ENCODE measurements at places on chromosomes 6 and 20.

DNA sequence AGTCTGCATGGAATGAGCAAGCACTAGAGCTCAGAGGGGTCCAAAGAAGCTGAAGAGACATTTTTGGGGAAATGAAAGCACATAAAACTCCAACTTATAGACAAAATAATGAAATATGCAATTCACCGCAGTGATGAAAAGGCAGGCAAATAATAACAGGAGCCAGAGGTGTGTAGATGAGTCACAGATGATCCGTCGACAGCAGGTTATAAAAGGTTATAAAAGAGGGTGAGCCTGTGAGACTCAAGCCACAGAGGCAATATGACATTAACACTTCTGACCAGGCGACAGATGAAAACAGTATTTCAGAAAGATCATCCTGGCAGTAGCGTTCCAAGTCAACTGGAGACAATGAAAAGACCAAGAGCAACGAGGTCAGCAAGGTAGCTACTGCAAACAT, 35.8 kb upstream of the ANKRD60 start:
- no peak for DNase-seq

- DNase-seq: no peak
These were observed 15.4 kb downstream of the FBXL4 start for GRCh38 chr6:98932381-98932780.

GRCh38 chr20:10798811-10799210, 125.0 kb upstream of the JAG1 start:
- no peak for DNase-seq

DNA sequence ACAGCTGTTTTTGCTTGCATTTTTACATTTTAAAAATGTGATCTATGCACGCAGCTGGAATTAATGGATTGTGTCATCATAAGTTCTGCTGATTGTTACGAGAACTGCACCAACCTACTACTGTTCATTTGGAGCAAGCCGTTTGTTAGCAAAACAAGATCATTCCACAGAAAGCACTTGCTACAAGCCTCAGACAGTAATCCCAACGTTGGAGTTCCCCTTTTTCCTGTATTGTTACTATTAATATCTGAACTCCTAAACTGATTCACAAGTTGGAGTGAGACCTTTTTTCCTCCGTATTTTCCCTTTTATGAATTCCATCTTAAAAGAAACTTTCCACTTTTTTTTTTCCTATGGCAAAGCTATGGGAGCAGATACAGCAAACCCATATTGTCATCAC, 3.5 kb downstream of the TENT5A start:
- DNase-seq: no peak

GRCh38 chr20:43931976-43932375, 17.3 kb downstream of the TOX2 start:
- DNase-seq: no peak

DNA sequence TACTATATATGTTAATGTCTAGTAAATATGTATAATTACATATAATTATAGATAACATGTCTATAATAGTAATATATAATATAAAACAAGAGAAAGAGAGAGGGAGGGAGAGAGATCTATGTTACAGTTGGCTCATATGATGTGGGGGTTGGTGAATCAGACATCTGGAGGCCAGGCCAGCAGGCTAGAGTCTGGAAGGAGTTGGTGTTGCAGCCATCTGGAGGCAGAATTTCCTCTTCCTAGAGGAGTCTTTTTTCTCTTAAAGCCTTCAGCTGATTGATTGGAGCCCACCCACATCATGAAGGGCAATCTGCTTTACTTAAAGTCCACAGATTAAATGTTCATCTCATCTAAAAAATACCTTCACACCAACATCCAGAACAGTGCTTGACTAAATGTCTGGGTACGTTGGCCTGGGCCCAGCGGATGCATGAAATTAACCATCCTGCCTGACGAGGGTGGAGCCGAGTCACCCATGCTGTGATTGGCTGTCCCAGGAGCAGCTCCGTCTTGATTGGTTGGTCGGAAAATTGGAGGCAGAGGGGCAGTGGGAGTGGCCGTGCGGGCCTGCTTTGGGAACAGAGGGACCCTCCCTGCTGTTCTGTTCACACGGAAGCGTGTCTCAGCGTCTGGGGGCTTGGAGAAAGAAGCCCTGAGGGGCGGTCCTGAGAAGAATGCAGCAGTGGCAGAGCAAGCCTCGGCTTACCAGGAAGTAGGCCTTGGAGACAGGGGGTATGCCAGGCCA, 392.4 kb downstream of the QKI start:
- no peak for DNase-seq

- DNase-seq: no peak
These were observed 171.3 kb upstream of the HS3ST5 start for GRCh38 chr6:114514170-114514569.

DNA sequence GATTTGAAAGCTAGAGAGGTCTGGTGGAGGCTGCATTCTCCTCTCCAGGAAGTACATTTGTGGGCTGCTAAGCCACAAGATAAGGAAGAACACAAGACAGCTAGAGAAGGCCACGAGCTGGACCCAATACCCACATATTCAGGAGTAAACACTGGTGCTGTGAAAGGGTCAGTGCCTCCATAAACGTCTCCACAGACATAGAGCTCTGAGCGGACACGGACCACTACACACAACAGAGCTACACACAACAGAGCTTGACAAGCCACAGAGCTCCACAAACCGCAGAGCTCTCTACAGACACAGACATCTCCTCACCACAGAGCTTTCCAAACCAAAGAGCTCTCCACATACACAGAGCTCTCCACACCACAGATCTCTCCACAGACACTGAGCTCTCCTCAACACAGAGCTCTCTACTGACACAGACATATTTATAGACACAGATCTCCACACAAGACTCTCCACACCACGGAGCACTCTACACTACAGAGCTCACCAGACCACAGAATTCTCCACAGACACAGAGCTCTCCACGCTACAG, 51.9 kb downstream of the ERMARD start:
- DNase-seq: no peak

DNA sequence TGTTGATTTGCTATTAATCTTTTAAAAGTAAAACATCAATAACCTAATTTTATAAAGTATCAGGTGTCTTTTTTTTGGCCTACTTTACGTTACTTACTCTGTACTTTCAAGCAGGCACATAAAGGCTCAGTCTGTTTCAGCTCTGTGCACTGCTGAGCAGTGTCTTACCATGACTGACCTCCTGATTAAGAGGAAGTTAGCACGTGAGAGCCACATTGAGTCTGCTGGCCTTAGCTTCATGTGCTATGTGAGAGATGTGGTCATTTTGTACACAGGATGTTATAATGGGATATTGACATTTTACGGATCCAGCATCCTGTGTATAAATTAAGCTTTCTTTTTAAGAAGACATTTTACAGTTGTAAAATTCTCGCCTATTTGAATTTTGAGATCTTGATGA, 31.9 kb downstream of the ARID1B start:
- DNase-seq: no peak

GRCh38 chr20:63309261-63310071, 16.5 kb downstream of the COL20A1 start:
- DNase-seq: no peak

GRCh38 chr6:137699031-137699683, 167.9 kb upstream of the TNFAIP3 start:
- no peak for DNase-seq

GRCh38 chr6:158571826-158572652, 12.1 kb downstream of the TMEM181 start:
- DNase-seq: no peak

GRCh38 chr6:117870486-117871242, 36.4 kb upstream of the SLC35F1 start:
- no peak for DNase-seq

- DNase-seq: no peak
These were observed 2.8 kb upstream of the CYP24A1 start for GRCh38 chr20:54176610-54177009.

GRCh38 chr20:8851446-8851845, 217.4 kb upstream of the PLCB4 start:
- DNase-seq: no peak

DNA sequence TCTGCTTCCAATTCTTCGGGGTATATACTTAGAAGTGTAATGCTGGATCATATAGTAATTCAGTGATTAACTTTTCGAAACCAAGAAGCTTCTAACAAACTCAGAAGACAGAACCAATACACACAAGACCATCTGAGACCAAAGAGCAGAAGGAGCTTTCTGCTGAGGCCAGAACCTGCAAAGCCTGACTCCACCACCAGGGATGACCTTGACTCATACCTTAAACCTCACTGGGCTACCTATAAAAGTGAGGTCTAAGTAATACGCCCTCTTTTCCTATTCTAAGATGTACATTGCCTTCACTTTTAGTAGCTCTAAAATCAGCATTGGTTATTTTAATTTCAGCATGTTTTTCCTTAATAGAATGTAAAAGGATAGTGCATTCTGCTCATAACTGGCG, 84.8 kb downstream of the FOXF2 start:
- DNase-seq: no peak

DNA sequence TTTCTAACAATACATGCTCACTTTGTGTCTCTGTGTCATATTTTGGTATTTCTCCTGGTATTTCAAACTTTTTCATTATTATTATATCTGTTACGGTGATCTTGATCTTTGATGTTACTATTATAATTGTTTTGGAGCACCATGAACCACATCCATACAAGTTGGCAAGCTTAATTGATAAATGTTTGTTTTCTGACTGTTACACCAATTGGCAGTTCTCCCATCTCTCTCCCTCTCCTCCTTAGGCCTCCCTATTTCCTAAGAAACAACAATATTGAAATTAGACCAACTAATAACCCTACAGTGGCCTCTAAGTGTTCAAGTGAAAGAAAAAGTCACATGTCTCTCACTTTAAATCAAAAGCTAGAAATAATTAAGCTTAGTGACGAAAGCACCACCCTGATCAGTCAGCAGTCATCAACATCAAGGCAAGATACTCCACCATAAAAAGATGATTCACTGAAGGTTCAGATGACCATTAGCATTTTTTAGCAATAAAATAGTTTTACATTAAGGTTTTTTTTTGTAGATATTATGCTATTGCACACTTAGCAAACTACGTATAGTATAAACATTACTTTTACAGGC, 61.5 kb downstream of the IBTK start:
- DNase-seq: no peak

DNA sequence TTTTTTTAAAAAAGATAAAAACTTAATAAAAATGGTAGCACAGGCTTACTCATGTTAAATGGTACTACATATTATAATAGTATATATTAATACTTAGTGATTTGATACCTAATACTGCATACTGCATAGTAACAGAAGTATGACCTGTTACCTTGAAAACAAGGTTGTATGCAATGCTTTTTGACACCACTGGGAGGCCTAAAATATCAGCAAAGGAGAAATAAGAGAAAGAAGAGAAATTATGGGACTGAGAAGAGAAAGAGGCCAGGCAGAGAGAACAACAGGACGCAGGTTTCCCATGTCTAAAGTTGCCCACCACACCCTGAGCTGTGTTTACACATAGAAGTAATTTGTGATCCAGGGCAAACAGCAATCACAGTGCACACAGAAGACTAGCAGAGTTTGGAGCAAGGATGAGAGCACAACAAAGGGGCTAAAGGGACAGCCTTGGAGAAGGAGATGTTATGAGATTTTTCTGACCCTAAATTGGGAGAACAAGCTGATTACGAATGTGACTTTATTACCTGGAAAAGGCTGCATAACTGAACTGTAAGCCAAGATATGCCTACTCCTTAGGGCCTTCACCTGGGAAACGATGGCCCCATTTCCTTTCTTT, 73.2 kb downstream of the ROS1 start:
- DNase-seq: no peak

DNA sequence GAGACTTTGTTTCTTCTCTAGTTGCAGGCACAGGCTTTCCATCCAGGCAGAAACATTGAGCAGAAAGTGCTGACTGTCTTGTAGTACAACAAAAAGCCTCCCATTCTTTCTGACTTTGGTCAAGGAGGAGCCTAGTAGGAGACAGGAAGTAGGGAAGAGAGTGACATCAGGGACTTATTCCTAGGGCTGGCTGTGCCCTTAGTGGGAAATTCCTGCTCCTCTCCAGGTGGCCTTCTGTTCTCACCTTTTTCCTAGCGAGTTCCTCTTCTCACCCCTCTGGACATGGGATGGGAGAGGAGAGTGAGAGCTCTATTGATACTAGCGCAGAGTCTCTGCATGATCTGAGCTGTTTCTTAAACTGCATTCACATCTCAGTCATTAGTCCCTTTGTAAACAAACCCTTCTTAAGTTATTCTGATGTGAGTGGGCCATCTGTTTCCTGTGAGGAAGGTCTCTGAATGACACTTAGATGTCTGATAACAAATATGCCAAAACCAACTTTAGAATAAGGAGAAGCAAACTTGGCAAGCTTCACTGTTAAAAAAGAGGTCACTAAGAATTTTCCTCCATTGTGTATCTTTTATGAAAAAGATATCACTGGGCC, 455.0 kb downstream of the GJA1 start:
- DNase-seq: no peak

DNA sequence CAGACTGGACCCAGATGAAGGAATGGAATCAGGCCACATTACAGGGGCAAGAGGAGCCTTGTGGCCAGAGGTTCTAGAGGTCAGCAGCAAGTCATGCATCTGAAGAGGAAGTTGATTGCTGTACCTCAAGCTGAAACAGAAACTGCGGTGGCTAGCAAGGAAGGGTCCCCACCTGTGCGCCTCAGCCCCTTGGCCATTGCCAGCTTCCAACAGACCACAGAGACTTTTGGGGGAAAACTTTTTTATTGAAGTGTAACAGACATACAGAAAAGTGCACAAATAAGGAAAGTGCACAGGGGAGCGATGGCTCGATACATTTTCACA, 26.8 kb upstream of the SLC9A8 start:
- no peak for DNase-seq

DNA sequence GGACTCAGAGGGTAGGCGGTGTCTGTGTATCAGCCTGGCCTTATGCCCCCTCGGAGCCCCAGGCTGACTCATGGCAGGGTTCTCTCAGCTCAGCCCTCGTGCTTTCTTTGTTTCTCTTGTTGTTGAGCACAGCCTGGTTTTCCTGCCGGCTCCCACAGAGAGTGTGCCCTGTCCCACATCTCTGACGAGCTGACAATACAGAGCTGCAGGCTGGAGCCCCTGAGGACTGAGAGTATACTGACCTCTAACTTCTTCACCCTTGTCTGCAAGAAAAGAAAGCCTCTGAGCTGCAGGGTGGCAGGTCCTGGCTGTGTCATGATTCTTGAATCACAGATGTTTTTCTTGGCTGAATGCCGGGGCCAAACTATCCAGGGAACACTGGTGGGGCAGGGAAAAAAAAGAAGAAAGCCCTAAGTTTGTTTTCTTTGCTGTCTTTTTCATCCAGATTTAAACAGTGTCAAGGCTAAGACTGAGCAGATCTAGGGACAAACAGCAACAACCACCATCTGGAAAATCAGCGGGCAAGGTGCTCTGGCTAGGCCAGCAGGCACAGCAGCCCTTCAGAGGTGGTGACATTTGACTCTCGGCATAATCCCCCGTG, 63.3 kb upstream of the ZNF133 start:
- DNase-seq: no peak

GRCh38 chr6:16157909-16158308, 29.0 kb downstream of the MYLIP start:
- DNase-seq: no peak

GRCh38 chr6:167662075-167662880, 164.4 kb upstream of the AFDN start:
- no peak for DNase-seq

DNA sequence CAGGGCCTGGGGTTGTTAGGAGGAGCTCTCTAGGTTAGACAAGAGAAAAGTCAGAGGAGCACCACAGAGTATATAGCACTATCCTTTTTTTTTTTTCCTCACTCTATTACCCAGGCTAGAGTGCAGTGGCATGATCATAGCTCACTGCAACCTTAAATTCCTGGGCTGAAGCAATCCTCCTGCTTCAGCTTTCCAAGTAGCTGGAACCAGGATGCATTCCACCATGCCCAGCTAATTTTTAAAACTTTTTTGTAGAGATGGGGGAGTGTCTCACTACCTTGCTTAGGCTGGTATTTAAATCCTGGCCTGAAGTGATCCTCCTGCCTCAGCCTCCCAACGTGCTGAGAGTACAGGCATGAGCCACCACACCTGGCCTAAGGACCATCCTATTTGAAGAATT, 19.3 kb upstream of the AKIRIN2 start:
- no peak for DNase-seq
